Vein endothelial cell (primary cell): ENCODE measurements at places on chromosomes 2 and 18. TPM values are rescaled to one million over a fixed set of nuclear protein-coding genes. Genes with fewer than 3 reads are reported as not detected.

The LYG2 gene
- not detected in 2 replicates for total RNA-seq

The NAT8 gene
- total RNA-seq: not detected in 2 replicates

The BMP10 gene
- 0.33 TPM in 1 of 2 replicates, not detected in the other for total RNA-seq

The CYP27C1 gene
- total RNA-seq: not detected in 2 replicates

The TMEM247 gene
- total RNA-seq: not detected in 2 replicates

The KLHL14 gene
- total RNA-seq: under 0.01 and 0.38 TPM in 2 replicates

The BCL11A gene
- total RNA-seq: 0.33 and 0.38 TPM in 2 replicates

The FZD7 gene
- 0.29 and 0.33 TPM in 2 replicates for total RNA-seq

The KRTCAP3 gene
- not detected in 2 replicates for total RNA-seq

The GPBAR1 gene
- total RNA-seq: 0.10 and 0.33 TPM in 2 replicates

The ZDBF2 gene
- 13.4 and 13.5 TPM in 2 replicates for total RNA-seq

The UGT1A4 gene
- not detected in 2 replicates for total RNA-seq

The SERPINB7 gene
- not detected in 2 replicates for total RNA-seq

The DOK6 gene
- total RNA-seq: under 0.01 and 0.57 TPM in 2 replicates
